Activated T-cell treated with anti-CD3 and anti-CD28 coated beads for 48 hours (primary cell): ENCODE measurements at places on chromosomes 4 and X.
A peak's percentile ranks its signal among the peaks of the same experiment; 100 is the strongest.

GRCh38 chr4:105067946-105068345 is 78.7 kb upstream of the TET2 start:
- DNase-seq = no peak

DNA sequence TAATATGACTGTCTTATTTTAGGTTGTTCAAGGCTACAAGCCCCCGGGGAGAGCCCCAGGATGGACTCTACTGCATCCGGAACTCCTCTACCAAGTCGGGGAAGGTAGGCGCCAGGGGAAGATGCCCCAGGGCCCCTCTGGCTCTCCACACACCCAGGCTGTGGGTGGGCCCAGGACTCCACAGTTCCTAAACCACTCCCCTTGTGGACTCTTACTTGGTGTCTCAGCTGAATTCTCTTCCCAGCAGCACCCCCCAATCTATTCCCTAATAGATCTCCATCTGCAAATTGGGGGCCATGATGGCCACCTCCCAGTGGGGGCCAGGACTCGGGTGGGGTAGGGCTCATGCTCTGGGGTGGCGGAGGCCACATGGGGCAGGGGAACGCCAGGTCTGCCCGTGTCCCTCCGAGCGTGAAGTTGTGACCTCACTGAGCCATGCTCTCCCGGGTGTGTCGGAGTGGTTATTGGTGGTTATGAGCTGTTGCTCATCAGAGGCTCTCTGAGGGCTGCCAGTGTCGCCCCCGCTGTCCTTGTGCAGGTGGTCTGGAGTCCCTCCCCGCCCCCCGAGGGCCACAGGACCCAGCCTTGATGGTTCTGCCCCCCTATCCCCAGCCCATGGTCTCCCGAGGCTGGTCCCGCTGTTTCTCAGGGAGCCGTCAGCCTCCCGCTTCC is 11.2 kb upstream of the ADD1 start:
- DNase-seq = no peak

DNA sequence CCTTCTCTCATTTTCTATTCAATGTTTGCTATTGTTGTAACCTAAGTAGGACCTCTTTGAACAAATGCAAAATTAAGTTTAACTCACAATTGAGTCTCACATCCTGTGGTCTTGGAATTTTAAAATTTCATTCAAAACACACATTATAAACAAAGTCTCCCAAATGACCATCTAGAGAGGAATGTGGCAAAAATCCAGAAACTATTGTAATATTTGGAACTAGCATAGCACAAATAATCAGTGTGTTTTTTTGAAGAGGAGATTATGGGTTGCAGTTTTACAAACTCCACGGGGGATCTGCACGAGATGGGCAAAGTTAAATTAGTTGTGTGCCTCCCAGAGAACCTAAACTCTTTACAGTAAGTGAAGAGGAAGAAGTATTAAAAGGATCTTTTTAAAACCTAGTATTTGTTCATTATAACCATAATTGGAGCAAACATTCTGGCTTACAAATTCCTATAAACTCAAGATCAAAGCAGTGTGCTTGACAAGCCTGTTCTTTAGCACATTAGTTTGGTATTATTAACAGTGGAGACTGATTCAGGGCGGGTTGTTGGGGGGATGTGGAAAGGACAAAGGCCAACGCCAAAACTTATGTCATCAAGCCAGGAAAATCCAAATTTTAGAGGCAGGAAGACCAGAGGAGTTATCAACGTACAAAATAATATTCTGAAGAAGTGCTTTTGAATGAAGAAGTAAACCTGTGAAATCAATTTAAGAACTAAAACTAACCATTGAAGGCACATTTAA is 22.4 kb upstream of the RBPJ start:
- DNase-seq = no peak

DNA sequence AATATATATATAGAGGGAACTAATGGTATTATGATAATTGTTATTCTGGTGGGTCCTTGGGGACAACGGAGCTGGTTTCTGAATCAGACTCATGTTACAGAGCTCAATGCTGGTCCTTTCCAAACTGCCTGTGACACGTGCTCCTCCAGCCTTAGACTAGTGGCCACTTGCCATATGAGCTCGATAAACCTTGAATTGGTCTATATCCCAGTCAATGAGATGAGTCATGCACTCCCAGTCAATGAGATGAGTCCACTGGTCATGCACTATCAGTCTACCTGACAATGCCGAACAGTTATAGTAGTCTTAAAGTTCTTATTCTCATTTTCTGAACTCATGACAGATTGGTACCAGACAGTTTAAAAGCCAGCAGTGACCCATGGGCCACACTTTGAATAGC is 325.2 kb downstream of the LDB2 start:
- DNase-seq = no peak

DNA sequence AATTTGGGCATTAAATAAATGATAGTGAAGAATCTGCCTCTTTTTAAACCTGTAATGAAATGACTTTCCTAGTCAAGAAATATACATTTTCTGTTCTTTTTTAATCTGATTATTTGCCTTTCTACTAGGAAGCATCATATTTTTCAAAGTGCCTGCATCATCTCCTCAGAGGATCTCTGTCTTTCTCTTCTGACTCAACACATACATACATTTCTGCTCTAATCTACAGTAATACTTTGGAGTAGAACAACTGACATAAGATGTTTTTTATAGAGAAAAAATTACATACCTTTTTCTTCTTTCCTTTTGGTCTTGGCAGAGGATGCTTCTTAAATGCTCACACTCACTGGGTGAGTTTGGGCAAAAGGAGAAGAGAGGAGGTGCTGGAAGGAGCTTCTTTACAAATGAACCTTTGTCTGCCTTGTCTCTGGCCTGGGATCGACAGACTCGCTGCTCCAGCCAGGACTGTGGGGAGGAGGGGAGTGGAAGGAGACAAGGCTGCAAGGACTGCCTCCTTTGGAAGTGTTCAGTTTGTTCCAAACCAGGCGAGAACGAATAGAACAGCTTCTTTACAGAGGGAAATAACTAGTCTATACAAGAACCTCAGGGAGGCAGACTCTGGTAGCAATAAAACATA is at the start of gene SCRG1:
Gene SCRG1, minus strand, starts transcription at position 338 of the 637 bp plus-strand sequence. CDS start 7,702 bp downstream, outside the sequence.
- DNase-seq = no peak

DNA sequence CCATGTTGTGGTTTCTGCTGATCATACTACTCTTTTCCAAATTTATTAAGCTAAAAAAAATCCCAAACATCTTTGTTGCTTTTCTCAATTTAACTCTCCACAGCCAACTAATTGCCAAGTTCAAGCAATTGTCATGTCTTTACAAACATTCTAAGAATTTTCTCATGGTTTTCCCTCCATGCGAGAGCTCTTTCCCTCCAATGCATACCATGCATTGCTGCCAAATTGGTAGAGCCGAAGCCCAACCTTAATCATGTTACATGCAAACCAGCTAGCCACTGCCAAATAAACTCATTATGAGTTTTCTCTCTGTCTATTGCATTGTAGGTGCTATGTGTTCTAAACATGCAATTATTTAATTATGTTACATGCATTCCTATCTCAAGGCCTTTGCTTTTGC is 123.9 kb downstream of the GC start:
- no peak for DNase-seq

GRCh38 chr4:95362906-95363558 is 185.7 kb downstream of the UNC5C start:
- no peak for DNase-seq

DNA sequence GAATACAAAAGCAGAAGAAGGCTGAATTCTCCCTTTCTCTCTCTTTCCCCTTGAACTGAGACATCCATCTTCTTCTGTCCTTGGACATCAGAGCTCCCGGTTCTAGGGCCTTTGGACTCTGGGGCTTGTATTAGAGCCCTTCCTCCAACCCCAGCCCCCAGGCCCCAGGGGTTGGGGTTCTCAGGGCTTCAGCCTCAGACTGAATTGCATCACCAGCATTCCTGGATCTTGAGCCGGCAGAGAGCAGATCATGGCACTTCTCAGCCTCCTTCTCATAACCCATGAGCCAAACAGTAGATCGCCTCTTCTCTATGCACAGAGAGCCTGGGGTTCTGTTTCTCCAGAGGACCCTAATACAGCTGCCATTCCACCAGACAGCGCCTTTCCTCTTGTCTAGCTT is 25.3 kb upstream of the CLDN24 start:
- no peak for DNase-seq

DNA sequence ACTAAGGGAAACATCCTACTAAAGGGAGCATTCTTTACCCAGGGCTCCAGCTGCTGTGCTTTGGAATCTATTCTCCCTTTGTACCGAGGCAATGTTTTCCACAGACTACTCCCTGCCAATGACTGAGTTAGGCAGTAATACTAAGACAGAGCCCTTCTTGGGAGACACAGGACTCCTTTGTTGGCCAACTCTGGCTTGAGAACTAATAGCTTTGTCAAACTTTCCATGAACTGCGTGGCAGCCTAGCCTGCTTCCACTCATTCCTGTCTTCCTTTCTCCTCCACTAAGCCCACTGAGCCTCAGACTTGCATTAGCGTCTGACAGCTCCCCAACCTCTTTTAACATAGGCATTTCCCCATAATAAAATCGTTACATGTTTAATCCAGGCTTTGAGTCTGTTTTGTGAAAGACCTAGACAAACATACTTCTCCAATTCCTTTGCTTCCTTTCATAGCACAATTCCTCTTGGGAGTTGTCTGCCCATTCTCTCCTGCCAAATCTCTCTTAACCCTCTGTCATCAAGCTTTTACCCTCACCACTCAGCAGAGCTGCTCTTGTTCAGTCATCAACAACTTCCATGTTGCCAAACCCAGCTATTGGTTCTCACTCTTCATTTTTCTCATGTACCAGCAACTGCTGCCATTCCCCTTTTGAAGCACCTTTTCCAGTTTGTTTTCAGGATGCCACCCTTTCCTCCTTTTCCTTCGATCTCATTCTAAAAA is 300.3 kb upstream of the IGFBP7 start:
- DNase-seq = no peak

DNA sequence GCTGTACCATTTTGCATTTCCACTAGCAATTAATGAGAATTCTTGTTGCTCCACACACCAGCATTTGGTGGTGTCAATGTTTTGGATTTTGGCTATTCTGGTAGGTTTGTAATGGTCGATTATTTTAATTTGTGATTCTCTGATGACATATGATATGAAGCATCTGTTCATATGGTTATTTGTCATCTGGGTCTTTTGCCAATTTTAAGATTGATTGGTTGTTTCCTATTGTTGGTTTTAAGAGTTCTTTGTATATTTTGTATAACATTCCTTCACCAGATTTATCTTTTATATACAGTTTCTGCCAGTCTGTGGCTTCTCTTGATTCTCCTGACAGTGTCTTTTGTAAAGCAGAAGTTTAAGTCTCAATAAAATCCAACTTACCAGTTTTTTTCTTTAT is 18.5 kb upstream of the BDH2 start:
- DNase-seq = no peak

DNA sequence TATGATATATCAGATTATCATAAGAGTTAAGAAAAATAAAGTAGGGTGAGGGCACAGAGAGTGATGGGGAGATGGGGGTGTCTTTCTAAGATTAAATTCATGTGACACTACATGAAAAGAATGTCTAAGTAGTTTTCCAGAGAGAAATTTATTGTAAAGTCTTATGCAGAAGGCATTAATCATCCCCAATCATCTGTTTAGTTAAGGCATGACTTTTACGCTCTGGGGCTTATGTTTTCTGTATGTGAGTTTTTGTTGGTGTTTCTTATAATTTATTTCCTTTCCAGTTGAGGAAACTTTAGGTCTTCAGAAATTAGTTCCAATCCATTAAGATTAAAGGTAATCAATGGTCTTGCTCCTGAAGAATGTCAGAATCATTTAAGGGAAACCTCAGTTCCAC is 383.0 kb upstream of the GALNT7 start:
- no peak for DNase-seq

- DNase-seq = no peak
These were observed 111.8 kb upstream of the STIM2 start for GRCh38 chr4:26748811-26749210.

- no peak for DNase-seq
These were observed 34.3 kb upstream of the GRPR start for GRCh38 chrX:16089086-16089485.

DNA sequence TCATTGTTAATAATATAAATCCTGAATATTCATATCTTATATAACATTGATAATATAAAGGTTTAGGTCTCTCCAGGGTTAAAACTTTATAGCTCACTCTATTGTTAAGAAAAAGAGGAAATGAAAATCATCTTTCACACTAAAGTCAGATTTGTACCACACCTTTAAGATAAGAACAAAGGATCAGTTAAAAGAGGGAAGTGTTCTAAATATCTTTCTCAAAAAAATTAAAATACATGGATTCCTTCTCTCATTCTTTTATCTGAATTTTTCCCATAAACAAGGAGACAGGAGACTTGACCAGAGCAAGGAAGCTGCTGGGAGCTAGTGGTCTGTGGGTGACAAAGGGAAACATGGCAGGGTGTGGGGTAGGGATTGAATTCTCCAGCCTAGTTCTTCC is 323.0 kb upstream of the CPXCR1 start:
- DNase-seq = no peak

- DNase-seq = no peak
These were observed 313.1 kb downstream of the CBLL2 start for GRCh38 chrX:22585831-22586230.

DNA sequence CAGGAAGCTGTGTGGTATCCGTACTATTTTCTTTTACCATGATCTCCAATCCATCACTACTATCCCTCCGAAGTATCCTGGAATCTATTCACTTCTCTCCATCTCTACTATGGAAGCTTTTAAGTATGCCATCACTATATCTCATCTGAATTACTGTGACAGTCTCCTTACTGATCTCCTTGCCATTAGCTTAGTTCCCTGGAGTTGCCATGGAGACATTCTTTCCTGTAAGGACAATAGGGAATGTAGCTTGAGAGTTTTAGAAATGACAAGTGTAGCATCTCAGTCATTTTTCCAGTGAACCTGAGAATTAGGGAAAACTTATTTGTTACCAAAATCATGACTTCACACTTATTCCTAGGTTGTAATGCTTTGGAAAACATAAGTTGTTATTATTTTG is 86.3 kb downstream of the HPGD start:
- DNase-seq = no peak

DNA sequence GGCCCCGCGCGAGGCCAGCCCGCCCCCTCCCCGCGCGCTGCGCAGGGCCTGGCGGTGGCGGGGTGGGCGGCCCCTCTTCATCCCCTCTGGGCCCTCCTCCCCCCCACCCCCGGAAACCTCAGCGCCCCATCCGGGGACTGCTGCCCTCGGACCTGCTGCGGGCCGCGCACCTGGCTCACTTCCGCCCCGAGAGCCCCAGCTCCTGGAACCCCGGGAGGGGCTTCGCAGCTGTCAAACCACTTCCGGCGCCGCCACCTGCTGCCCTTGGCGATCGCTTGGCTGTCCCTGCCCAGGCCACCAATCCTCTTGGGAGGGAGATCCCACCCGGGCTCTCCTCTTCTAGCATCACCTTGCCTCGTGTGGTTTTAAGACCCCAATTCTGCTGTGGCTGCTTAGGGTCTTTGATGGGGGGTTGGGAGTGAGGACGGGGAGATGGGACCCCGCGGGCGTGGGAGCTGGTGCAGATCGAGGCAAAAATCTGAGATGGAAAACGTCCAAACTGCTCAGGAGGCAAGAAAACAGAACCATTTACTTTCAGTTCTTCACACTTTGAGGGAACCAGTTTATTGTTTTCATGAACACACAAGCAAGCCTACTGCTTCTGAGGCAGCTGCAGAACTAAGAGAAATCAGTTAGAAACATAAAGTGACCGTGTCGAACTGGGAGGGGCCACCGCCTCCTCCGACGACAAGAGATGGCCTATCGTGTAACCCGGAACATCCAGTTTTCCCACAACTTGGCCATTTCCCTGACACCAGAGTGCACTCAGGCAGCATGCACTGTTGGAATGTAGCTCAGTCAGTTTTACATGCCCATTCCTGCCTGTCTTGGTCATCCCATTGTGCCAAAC is 754 bp downstream of the MTMR1 start:
- peak; percentile 68 for DNase-seq
